ENCODE measurements at places on chromosomes 16 and 17.
A peak's percentile ranks its signal among the peaks of the same experiment; 100 is the strongest.

- no peak for DNase-seq
These were observed 93.8 kb downstream of the GRIN2A start for GRCh38 chr16:10088380-10088793.

DNA sequence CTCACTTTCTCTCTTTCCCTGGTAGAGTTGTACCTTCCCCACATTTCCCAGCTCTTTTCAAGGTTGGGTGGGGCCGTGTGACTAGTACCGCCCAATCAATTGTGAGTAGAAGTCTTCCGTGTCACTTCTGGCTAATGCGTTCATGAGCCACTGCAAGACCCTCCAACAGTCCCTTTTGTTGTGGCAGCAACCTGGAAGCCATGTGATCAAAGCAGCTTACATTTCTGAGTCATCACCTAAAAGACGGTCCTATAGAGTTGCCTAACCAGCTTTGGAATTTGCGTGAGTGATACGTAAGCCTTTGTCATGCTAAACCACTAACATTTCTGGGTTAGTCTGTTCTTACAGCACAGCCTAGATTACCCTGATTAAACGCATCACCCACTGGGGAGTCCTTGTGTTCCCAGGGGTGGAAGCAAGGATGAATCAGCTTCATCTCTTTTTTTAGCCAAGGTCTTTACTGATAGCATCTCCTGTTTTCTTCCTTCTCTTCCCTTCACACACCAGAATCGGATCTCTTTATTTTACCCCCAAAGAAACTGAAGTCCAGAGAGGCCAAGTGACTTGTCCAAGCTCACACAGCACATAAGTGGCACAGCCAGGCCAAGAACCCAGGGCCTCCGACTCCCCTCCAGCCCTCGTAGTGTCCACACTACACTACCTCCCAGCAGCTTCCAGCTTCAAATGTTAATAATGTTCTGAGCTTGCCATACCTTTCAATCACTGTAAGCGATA, 366.3 kb upstream of the XYLT1 start:
- no peak for DNase-seq

DNA sequence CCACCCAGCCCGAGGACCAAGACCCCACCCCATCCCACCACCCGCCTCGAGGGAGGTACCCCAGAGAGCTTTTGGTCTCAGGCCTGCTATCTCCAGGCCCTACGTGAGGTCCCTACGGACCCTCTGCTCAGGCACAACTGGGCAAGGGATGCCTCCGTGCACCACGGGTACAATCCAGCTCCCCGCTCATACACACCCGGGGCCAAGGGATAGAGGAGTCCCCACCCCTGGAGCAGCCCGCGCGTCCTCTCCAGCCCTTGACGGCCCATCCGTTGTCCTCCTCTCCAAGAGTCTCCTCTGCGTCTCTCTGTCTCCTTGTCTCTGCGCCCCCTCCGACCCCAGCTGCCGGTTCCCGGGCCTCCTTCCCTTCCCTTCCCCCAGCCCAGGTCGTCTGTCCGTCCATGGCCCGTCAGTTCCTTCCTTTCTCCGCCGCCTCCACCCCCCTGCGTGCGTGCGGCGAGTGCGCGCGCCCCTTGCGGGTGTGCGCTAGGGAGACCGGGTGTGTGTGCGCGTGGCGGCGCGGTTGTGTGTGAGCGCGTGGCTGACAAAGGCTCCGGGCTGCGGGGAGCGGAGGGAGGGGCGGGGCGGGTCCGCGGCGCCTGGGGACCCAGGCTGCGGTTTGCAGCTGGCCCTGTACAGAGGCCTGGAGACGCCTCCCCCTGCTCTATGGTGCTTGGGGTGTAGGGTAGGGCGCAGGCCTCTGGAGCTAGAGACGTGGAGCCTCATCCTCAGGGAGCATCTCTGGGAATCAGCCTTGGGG, 930 bp downstream of the SPNS2 start:
- DNase-seq, result no peak

DNA sequence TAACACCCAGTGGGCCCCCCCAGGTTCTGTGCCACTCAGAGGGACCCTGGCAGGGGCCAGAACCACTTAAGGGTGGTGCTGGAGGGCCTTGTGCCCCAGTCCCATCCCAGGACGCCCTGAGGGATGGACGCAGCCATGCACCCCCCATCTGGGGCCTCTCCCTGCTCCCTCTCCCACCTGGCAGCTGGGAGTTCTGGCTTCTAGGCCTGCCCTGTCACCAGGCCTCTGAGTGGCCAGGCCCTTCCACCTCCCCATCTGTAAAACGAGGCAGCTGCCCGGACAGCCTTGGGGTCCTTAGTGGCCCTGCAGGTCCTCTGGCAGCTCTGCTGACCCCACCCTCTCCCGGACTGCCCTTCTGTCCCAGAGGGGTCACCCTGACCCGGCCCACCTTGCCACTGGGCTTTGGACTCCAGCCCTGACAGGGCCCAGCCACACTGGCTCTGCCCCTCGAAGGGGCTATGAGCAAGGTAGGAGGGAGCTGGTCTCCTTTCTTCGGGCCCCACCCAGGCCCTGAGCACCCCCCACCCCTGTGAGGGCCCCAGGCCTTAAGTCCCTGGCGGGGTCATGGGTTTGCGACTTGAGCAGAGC, 12.3 kb downstream of the PAM16 start:
- no peak for DNase-seq

GRCh38 chr17:57226793-57227192, 29.5 kb upstream of the MSI2 start:
- no peak for DNase-seq

- no peak for DNase-seq
These were observed 25.6 kb upstream of the CNOT1 start for GRCh38 chr16:58655215-58655596.

- DNase-seq, result no peak
These were observed 257.4 kb upstream of the IRX5 start for GRCh38 chr16:54673313-54673712.

DNA sequence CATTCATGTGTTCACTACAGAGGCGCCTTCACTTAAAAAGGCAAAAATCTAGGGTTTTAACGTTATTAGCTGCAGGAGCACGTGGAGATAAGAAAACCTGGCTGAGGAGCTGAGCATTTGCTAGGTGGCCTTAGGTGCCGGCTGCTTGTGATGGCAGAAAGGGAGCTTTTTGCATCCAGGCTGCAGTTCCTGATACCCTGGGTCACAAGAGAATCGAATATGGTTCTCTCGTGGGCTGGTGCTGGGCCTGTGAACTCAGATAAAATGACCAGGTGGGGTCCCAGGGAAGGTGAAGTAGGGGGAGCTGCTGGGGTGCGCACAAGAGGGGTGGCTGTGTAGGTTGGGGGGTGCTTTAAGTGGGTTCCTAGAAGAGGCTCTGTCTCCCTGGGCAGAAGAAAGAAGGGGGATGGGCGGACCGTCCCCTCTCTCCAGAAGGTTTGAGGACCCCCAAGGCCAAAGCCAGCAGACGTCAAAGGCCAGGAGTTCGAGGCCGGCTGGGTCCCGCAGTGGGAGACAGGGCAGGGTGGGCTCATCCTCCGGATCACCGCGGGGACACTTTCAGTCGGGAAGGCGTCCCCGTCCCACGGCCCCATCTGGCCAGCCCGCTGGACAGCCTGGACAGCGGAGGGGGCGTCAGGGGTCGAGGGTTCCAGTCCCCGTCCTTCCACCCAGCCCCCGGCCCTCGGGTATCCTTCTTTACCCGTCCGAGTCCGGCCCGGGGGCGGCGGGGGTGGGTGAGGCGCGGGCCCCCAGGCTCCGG, 740 bp upstream of the CMIP start:
- no peak for DNase-seq

GRCh38 chr17:70254735-70255460, 85.6 kb downstream of the KCNJ2 start:
- no peak for DNase-seq

DNA sequence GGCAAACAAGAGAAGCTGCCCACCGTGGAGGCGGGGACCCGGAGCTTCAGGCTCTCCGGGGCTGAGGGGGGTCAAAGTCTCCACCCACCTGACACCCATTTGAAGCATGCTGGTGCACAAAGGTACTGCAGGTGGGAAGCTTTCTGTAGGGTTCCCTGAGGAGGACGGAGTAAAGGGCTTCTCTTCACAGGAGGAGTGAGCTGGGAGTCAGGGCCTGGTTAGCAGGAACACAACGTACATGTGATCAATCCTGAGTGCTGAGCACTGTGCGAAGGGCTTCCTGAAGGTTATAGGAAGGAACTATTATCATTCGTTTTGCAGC, 252.9 kb upstream of the RPL38 start:
- no peak for DNase-seq

DNA sequence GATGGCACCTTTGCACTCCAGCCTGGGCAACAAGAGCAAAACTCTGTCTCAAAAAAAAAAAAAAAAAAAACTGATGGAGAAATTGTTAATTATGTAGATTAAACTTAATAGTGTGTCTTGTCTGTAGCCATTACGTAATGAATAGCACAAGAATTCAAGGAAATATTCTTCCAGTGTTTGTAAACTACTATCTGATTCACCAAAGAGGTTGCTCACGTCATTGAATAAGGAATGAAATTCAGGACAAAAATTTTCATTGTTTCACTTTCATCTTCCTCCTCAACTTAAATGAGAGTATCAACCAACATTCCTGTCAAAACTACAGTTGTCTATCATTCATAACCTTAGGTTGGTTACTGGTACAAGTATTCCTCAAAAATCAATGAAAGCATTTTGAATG, 30.7 kb upstream of the MYO18A start:
- no peak for DNase-seq

DNA sequence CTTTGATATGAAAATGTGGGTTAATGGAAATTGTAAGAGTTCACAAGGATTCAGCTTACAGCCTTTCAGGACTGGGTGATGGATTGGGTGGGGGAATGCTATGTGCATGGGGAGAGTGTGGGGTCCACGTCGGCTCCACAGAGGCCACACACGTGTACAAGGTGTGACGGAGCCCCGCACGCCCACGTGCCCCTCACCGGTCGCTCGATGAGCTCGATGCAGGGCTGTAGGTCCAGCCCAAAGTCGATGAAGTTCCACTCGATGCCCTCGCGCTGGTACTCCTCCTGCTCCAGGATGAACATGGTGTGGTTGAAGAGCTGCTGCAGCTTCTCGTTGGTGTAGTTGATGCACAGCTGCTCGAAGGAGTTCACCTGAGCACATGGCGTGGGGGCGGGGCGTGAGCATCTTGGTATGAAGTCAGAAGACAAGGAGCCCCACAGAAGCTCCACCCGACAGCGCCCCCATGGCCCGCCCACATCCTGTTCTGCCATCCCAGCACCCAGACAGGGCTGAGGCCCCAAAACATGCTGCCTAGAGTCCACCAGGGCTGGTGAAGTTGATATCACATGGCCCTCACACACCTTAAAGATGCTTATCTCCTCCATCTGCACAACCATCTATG, 99.1 kb downstream of the MYH11 start:
- DNase-seq, result peak; percentile 34

DNA sequence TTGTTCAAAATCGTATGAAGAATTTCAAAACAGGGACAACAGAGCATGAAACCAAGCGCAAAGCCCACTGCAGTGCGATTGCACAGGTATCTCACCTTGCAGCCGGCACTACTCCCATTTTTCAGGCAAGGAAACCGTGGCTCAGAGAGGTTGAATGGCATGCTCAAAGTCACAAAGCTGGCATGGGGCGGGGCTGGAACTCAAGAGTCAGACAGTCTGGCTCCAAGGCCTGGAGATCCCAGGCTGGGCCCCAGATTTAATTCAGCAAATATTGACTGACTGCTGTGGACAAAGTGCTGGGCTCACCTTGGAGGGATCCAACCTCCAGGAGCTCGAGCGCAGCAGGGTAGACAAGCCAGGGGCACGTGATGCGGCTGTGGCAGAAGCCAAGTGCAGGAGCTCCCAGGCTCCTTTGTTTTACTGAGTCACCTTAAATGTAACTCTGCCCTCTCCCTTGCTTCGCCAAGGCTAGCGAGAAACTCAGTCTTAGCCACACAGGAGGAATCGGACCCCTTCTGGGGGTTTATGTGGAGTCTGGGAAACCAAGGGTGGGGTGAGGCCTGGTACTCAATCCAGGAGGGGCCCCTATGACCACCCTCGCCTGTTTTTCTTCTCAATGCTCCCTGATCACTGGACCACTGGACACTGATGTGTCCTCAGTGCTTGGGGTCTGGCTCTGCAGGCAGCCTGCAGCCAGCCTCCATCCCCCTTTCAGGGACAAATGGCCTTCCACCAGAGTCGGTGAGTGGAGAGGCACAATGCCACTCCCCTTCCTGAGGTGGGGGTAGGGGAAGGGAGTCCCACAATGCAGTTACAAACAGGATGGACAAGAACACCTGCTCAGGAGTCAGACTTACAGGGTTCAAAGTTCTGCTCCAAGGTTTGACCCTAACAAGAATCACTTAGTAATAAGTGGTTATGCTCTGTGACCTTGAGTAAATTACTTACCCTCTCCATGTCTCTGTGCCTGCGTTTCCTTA, 3.9 kb upstream of the SPATA20 start:
- DNase-seq, result no peak

DNA sequence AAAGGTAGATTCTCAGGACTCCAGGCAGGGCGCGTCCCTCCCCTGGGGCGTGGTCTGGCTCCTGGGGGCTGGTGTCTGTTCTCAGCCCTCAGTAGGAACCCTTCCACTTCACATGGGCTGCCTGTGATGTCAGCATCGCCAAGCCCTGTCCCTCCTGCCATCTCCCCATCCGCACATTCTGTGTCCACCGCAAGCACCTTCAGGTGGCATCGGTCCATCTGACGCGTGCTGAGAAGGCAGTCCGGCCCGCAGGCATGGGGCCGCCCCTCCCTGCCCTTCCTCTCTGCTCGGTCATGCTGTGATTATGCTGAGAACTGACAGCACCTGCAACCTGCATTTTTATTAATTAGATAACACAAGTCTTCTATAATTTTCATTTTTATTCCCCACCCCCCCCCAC, 12.7 kb upstream of the DNAH17 start:
- DNase-seq, result no peak

DNA sequence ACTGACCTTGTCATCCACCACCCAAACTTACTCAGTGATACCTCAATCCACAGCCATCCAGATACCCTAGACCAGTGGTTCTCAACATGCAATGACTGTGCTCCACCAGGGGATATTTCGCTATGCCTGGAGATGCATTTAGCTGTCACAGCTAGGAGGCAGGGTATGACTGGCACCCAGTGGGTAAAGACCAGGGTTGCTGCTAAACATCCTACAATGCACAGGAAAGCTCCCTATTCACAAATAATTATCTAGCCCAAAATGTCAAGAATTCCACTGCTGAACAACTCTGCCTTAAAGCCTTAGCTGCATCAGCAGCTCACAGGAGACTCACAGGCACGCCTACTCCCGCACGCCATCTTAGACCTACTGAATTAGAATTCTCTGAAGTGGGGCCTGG, 212.6 kb downstream of the GRIN2A start:
- DNase-seq, result no peak

GRCh38 chr17:13395862-13396261, 205.9 kb downstream of the HS3ST3A1 start:
- no peak for DNase-seq

DNA sequence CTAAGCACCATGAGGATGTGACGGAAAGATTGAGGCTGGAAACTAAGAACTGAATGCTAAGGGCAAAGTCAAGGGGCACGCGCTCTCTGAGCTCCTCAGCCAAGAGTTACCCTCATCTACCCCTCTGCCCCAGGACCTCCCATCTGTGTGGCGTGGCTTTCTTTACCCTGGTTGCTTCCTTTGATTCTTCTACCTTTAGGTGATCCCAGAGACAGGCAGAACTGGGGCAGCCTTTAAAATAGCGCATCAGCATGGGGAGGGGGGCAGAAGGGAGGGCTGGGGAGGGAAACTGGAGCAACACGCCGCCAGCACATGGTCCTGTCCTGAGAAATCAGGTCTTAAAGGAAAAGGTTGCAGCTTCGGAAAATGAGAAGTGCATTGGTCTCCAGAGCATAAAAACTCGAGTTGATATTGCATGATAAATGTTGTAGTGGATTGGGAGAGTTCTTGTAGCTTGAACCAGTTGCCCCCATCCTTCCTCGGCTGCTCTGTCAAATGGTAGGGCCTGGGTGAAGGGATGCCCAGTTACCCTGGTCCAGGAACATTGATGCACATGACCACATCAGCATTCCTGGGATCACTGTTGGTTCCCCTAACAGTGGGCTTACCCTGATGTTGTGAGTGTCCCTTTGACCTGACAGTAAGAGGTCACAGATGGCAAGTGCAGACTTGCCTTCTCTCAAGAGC, 29.7 kb downstream of the LDHD start:
- DNase-seq, result no peak

Data from stimulated activated CD8-positive, alpha-beta memory T cell treated with anti-CD3 and anti-CD28 coated beads, Interleukin-4, amount 100 ng/mL, for 48 hours (primary cell).